A549 treated with AZD2906 at 1 μM for 4 hours (cell line): ENCODE measurements at places on chromosomes 6 and 20. TPM values are rescaled to one million over a fixed set of nuclear protein-coding genes. Genes with fewer than 3 reads are reported as not detected.

The SLC52A3 gene
- total RNA-seq: 0.32 to 0.54 TPM (median 0.49 TPM) in 5 replicates

The PPP1R14C gene
- 3.4 to 4.0 TPM (median 3.5 TPM) in 5 replicates for total RNA-seq

The RNF146 gene
- 10.2 to 12.2 TPM (median 10.9 TPM) in 5 replicates for total RNA-seq

The TRIM10 gene
- 0.01 TPM in 1 of 5 replicates, not detected in the others for total RNA-seq

The CRISP2 gene
- total RNA-seq: not detected in 5 replicates

The KCNG1 gene
- 33.8 to 50.2 TPM (median 35.1 TPM) in 5 replicates for total RNA-seq

The TGM2 gene
- 368 to 554 TPM (median 506 TPM) in 5 replicates for total RNA-seq

The WFDC8 gene
- total RNA-seq: not detected in 5 replicates

The SERAC1 gene
- total RNA-seq: 2.4 to 4.6 TPM (median 3.0 TPM) in 5 replicates

The PRR18 gene
- total RNA-seq: 0.11 to 0.25 TPM (median 0.15 TPM) in 5 replicates

The PPP1R3G gene
- total RNA-seq: 1.9 to 2.6 TPM (median 2.2 TPM) in 5 replicates

The PHACTR3 gene
- total RNA-seq: 0.37 to 0.52 TPM (median 0.45 TPM) in 5 replicates

The LTV1 gene
- total RNA-seq: 29.6 to 38.9 TPM (median 31.8 TPM) in 5 replicates

The RAD21L1 gene
- total RNA-seq: not detected in 5 replicates

The SLC17A4 gene
- not detected in 5 replicates for total RNA-seq

The TMEM14A gene
- 36.3 to 44.6 TPM (median 39.5 TPM) in 5 replicates for total RNA-seq

The SERINC1 gene
- 71.6 to 95.2 TPM (median 84.7 TPM) in 5 replicates for total RNA-seq

The NEU1 gene
- 24.3 to 33.7 TPM (median 27.9 TPM) in 5 replicates for total RNA-seq

The OPN5 gene
- total RNA-seq: not detected in 5 replicates

The GTPBP2 gene
- total RNA-seq: 15.4 to 19.6 TPM (median 17.6 TPM) in 5 replicates

The RBPJL gene
- total RNA-seq: not detected in 5 replicates

The FBXO5 gene
- total RNA-seq: 18.8 to 24.5 TPM (median 19.0 TPM) in 5 replicates

The TRDN gene
- not detected in 5 replicates for total RNA-seq

The EMILIN3 gene
- 0.34 to 0.73 TPM (median 0.57 TPM) in 5 replicates for total RNA-seq
